ENCODE measurements at places on chromosomes 11 and 22. TPM values are rescaled to one million over a fixed set of nuclear protein-coding genes. Genes with fewer than 3 reads are reported as not detected.

The TMEM225 gene
- not detected for total RNA-seq

The TESMIN gene
- total RNA-seq: 1.5 TPM

The ASPHD2 gene
- 0.81 TPM for total RNA-seq

The RANGAP1 gene
- 181 TPM for total RNA-seq

The PTPRCAP gene
- 0.49 TPM for total RNA-seq

The TMEM191B gene
- total RNA-seq: 2.4 TPM

The GAL3ST3 gene
- total RNA-seq: not detected

The PHOX2A gene
- not detected for total RNA-seq

The APOBEC3F gene
- 8.0 TPM for total RNA-seq

The NCF4 gene
- total RNA-seq: not detected

The A4GALT gene
- total RNA-seq: 54.1 TPM

The ZP1 gene
- total RNA-seq: not detected

The WBP2NL gene
- 0.16 TPM for total RNA-seq

The FZD4 gene
- total RNA-seq: 139 TPM

The FIBIN gene
- total RNA-seq: 0.16 TPM

The TMX2 gene
- total RNA-seq: 40.0 TPM

The OR8G5 gene
- not detected for total RNA-seq

The KRTAP5-2 gene
- total RNA-seq: not detected

The OR8D1 gene
- total RNA-seq: not detected

The CDC42BPG gene
- 0.16 TPM for total RNA-seq

The PAMR1 gene
- 0.25 TPM for total RNA-seq

The PAX6 gene
- 0.13 TPM for total RNA-seq

The DCUN1D5 gene
- total RNA-seq: 41.9 TPM

The FXYD6 gene
- under 0.01 TPM for total RNA-seq

The C11orf91 gene
- total RNA-seq: not detected

The HSPA8 gene
- 2,203 TPM for total RNA-seq

The DEFB131B gene
- total RNA-seq: not detected

The OR2AT4 gene
- total RNA-seq: not detected

The APOBEC3G gene
- 6.0 TPM for total RNA-seq

The GPHA2 gene
- total RNA-seq: not detected

The SLC6A5 gene
- total RNA-seq: not detected

The CRYBB2 gene
- not detected for total RNA-seq

The PDGFD gene
- 11.0 TPM for total RNA-seq

The PAFAH1B2 gene
- total RNA-seq: 144 TPM

The UPK3A gene
- not detected for total RNA-seq

The CCDC15 gene
- total RNA-seq: 3.8 TPM

The CHRM1 gene
- not detected for total RNA-seq

The SNX32 gene
- under 0.01 TPM for total RNA-seq

The XPNPEP3 gene
- total RNA-seq: 4.9 TPM

The NUDT22 gene
- total RNA-seq: 30.4 TPM

The OR6T1 gene
- total RNA-seq: not detected

The MS4A4E gene
- not detected for total RNA-seq

The EXPH5 gene
- 0.06 TPM for total RNA-seq

The OTOG gene
- not detected for total RNA-seq

The SCGB1D1 gene
- not detected for total RNA-seq

The SPI1 gene
- not detected for total RNA-seq

The MYOD1 gene
- not detected for total RNA-seq

The SEZ6L gene
- not detected for total RNA-seq

The ISX gene
- total RNA-seq: not detected

The PHF21B gene
- not detected for total RNA-seq

The SCN4B gene
- total RNA-seq: under 0.01 TPM

The LRRC4C gene
- not detected for total RNA-seq

The TSSK2 gene
- not detected for total RNA-seq

All from bladder microvascular endothelial cell (primary cell).